ENCODE measurements at places on chromosomes 1 and 21.

GRCh38 chr1:59639266-59639665, 175.5 kb upstream of the HOOK1 start:
- DNase-seq, result no peak

- peak; percentile 66 for DNase-seq
Observed at GRCh38 chr1:192445839-192446489, 129.2 kb downstream of the RGS21 start.

DNA sequence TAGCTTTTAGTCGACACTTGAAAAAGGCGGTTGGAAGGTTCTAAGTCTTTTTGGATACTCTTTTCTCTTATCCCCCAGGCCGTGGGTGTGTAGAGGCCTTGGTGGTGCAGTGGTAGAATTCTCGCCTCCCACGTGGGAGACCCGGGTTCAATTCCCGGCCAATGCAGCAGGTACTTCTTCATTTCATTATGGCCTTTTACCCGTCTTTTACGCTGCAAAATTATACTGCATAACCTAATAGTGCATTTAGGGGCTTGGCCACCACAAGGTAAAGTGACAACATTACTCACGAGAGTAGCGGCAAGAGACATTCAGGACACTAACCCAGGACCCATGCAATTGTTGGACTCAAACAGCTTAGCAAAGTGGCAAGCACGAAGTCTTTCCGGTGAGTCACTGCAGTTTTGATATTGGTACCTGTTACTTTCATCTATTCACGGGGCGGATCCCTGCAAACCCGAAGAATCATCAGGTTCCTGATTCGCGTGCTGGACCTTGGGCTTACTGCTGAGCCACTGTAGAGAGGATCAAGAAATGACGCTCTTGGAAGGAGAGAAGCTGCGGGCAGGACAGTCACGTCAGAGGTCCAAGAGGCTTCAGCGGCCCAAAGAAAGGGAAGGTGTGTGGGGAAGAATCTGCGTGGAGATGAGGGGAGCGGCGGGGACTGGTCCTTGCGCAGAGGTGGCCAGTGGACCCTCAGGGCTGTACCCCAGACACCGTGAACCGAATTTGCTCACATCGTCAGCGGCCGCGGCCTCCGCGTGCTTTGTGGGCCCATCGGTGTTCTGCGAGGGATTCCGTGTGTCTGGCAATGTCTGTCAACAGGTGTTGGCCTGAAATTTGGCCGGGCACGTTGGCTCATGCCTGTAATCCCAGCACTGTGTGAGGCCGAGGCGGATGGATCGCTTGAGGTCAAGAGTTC, 12.9 kb upstream of the RNU1-4 start:
- peak; percentile 82 for DNase-seq

DNA sequence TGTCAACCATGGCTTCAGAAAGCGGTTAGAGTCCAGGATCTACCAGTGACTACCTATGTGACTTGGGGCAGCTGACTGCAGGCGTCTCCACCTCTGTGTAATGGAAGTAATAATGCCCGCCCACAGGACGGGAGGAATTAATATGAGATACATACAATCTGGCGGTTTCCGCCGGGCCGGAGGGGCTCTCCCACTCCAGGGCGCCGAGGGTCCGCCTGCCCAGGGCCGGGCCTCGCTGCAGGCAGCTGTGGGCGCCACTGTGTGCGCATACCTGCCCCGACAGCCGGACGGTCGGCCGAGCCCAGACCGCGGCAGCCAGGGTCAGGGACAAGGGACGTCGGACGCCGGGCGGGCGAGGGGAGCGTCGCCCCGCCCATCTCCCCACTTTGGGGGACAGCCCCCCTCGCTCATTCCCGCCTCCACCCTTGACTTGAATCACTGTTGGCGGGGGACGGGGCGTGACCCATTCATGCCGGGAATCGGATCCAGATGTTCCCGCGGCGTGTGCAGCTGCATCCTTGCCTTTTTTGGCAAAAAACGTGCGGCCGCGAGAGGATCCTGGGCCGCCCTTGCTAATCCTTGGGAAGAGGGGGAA, 6.0 kb upstream of the SF3A3 start:
- no peak for DNase-seq

GRCh38 chr1:41053316-41053715, 31.8 kb upstream of the SLFNL1 start:
- no peak for DNase-seq

DNA sequence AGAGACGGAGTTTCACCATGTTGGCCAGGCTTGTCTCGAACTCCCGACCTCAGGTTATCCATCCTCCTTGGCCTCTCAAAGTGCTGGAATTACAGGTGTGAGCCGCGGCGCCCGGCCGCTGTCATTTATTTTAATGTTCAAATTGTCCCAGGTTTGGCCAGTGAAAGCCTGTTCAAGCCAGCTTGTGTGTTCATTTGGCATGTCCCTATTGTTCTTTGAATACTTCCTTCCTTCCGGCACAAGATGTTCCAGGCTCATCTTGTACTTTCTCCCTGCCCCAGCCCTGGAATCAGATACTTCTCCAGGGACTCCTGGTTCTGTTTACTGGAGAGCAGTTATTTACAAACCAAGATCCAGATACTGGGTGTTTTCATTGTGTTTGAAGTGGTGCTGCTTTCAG, 37.0 kb downstream of the ZBTB8B start:
- DNase-seq, result no peak

DNA sequence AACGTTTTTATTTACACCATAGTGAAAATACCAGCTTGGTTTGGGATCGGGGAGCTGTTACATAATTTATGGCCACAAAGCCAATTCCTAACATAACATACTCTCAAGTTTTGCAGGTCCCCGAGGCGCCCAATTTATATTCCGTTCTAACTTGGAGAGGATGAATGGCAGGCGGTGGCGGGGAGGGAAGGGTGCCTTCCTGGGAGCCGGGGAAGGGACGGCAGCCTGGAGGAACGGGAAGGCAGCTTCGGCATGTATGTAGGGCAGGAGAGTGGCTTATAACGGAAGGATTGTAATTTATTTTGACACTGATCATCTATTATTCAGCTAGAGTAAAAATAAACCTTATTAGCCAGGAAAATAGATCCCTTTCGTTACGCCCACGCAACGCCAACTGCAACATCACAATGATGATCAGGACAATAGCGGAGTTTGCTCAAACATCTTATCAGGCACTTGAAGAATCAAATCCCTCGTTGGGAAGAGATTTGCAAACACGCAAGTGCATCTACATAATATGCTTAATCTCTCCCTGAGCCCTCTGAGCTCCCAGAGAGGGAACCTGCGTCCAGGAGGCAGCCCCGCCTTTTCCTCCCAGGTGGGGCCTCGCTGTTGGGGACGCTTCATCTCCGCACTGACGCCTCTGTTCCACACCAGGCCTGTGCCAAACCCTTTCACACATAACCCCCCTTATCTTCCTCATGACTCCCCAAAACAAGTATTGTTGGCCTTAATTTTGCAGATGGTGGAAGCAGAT, 93.7 kb upstream of the C1orf174 start:
- no peak for DNase-seq

DNA sequence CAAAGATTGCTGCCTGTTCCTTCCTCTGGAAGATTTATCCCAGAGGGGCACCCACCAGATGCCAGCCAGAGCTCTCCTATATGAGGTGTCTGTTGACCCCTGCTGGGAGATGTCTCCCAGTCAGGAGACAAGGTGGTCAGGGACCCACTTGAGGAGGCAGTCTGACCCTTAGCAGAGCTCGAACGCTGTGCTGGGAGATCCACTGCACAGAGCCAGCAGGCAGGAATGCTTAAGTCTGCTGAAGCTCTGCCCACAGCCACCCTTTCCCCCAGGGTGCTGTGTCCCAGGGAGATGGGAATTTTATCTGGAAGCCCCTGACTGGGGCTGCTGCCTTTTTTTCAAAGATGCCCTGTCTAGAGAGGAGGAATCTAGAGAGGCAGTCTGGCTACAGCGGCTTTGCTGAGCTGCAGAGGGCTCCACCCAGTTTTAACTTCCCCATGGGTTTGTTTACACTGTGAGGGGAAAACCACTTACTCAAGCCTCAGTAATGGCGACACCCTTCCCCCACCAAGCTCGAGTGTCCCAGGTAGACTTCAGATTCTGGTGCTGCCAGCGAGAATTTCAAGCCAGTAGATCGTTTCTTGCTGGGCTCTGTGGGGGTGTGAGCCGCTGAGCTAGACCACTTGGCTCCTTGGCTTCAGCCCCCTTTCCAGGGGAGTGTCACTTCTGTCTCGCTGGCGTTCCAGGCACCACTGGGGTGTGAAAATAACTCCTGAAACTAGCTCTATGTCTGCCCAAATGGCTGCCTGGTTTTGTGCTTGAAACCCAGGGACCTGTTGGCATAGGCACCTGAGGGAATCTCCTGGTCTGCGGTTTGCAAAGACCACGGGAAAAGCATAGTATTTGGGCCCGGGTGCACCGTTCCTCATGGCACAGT, 51.1 kb upstream of the PDC start:
- DNase-seq, result no peak

DNA sequence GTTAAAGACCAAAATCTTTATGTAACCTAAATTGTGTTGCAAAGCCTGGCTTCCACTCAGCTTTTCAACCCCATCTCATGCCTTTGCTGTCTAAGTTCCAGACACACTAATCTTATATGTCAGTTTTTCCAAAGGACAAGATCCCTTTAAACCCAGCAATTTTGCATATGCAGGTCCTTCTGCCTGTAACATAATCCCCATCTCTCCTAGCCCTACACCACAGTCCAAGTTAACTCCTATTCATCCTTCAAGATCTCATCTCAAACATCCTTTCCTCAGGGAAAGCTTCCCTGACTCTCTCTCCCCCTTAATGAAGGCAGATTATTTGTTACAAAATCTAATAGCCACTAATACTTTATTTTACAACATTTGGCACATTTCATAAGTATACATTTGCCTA, 366.3 kb downstream of the PLPP3 start:
- no peak for DNase-seq

DNA sequence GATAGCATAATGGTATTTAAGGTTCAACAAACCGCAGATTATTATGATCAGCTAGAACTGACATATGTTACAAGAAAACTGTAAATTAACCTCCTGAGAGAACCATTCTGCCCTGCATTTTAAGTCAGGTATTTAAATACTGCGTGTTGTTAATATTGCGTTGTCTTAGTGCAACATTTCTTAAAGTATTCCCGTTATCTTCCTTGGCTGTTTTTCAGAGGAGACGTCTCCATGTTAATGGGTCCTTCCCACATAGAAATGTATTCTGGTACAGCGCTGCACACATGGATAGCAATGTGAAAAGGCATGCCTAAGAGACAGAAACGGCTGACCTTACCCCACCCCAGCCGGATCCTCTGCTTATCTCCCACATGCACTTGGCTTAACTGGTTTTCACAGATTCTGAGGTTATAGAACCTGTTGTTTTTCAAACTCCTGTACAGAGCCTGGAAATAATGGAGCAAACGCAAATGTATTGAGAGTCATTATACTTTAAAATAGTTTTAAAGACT, 22.8 kb upstream of the DEGS1 start:
- DNase-seq, result no peak

DNA sequence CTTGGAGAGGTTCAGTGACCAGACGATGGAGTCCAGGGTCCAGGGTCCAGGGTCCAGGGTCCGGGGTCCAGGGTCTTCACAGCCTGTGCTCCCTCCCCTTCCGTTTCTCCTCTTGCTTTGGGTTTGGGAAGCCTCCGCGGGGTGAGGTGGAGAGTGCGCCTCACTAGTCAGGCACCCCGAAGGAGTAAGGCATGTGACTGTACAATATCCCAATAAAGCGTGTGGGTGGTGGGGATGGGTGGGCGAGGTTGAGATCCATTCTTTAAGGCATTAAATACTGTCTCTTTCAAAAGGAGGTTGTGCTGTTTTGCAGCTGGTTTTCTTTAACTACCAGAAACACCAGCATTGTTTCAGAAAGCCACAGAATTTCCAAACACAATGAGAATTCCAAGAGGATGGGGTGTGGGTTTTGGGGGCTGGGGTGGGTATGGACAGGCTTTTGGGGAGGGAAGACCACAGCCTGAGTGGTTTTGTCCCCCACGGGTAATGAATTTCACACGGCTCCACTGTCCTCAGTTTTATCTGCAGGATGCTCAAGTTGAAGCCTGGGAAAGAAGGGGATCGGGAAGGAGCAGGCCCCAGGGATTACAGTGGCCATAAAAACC, 65.7 kb downstream of the KIF26B start:
- DNase-seq, result no peak

DNA sequence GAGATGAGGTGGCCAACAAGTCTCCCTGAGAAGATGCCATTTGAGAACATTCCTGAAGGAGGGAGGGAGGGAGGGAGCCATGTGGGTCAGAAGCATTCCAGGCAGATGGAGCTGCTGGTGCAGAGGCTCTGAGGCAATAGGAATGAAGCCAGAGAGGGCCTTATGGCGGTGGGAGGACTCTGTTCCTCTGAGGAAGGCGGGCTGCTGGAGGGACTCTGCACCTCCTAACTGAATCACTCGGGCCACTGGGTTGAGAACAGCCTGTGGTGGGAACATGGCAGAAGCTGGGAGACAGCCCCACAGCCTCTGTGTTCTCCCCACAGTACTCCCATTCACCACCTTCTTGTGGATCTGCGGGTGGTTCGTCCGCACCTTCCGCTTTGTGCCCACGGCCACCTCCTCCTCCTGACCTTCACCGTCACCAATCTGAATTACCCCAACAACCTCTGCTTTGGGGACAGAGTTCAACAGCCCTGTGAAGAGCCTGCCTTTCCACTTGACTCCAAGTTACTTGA, 2.4 kb upstream of the TMEM125 start:
- no peak for DNase-seq

DNA sequence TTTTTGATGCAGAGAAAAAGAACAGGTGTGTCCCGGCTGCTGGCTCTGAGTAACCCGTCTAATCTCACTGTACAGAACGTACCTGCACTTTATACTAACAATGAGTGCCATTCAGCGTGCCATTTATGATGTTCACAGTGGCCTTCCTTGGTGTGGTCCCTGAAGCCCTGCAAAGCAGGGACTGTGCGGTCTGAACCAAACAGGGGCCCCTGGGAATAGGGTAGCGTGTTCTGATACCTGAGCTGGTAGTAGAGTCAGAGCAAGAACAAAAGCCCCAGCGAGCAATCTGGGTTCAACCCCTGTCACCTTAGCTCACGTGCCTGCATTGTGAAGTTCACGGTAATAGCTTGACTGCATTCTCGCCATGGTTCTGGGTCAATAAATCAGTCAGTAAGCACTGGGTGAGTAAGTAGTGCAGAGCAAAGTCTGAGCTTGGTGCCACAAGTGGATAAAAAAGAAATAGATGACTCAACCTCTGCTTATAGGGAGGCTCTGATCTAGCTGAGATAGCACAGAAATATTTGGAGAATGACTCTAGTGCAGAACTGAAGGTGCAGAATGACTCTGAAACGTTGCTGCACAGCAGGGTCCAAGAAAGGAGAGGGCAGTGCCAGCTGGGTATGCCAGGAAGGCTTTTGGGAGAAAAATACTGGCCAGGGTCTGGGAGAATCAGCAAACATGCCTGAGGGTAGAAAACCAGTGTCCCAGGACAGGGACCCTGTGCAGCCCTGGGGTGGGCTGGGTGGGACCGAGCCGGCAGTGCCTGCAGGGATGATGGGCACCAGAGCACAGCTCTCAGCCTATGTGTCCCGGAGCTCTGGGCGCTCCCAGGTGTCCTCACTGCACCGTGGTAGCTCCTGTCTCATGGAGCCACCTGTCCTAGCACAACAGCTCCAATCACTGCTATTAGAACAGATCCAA, 125.9 kb downstream of the RHOU start:
- DNase-seq, result peak; percentile 22

- no peak for DNase-seq
Observed at GRCh38 chr1:185957441-185958363, 223.5 kb downstream of the HMCN1 start.

GRCh38 chr21:43728154-43728466, 9.2 kb downstream of the PDXK start:
- no peak for DNase-seq

GRCh38 chr1:164701189-164701761, 142.3 kb downstream of the PBX1 start:
- no peak for DNase-seq

GRCh38 chr1:54808443-54809207, 7.5 kb upstream of the TTC22 start:
- no peak for DNase-seq

- no peak for DNase-seq
Observed at GRCh38 chr1:231355171-231355570, 17.1 kb downstream of the SPRTN start.

Data from stimulated activated CD4-positive, alpha-beta T cell treated with anti-CD3 and anti-CD28 coated beads, Interleukin-15, amount 100 ng/mL, for 24 hours (primary cell).